ENCODE measurements at places on chromosomes 1 and 21.

DNA sequence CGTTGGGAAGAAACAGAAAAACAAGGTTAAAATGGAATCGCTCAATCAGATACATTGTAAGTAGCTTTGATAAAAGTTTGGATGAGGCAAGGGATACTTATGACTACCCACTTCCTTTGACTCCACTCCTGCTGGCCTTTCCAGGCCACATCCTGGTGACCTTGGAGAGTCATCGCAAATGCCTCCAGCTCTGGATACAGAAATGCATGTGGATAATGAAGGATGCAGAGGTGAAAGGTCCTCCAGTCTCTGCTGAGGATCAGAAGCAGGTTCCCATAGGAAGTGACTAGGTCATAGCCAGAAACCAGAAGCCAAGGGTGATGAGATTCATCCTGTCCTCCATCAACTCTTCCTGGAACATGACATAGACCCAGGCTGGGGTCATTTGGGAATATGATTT, 6.2 kb upstream of the CAMK1G start:
- peak; percentile 84 for DNase-seq

DNA sequence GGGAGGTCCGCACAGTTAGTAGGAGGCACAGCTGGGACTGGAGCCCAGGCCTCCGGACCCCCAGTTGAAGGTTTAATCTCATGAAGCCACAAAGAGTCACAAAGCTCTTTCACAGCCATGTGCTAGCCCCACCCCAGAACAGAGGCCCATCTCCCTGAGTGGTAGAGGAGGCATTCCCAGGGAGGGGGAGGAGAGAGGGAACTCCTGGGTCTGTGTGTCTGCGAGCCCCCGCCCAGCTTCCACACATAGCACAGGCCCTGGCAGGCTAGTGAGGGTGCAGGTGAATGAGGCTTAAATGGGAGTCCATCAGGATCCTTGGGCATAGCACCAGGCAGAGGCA, 197.8 kb downstream of the MATN1 start:
- no peak for DNase-seq

DNA sequence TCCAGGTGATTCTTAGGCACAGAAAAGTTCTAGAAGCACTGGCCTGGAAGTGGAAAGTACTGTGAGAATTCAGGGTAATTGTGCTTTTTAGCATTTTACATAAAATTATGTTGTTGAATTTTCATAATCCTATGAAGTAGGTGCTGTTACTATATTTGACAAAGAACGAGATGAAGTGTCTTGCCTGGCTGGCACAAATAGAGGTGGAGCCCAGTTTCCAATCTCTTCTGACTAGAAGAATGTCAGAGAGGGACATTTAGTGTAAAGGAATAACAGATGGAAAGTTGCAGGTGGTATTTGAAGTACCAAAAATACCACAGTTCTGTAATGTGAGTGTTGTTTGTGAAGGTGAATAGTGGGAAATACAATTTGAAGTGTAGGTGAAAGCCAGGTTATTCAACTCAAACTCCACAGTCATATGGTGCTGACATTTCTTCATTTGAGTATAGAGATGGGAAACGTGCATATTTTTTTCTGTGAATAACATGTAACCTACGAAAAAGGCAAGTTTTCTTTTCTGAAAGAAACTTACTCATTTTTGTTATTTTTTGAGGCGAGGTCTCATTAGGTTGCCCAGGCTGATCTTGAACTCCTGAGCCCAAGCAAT, 3.5 kb upstream of the TMCO2 start:
- no peak for DNase-seq

- peak; percentile 13 for DNase-seq
Measured at GRCh38 chr21:45478115-45478801, 64.0 kb downstream of the SLC19A1 start.

DNA sequence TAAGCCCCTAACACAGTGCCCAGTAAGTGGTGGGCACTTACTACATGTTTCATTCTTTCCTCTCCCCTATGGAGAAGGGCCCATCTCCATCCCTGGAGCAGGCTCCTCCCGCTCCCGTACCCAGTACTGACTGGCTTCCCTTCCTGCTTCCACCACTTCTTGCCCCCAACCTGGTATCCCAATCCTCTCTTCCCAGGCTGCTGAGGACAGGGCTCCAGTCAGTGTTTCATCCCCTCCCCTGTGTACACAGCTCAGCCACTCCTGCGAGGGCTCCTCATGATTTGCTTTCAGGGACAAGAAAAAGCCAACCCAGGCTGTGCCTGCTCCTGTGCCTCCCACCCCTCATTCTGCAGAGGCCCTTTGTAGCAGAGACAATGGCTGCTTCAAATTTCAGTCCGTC, 20.8 kb upstream of the ETV3 start:
- no peak for DNase-seq

DNA sequence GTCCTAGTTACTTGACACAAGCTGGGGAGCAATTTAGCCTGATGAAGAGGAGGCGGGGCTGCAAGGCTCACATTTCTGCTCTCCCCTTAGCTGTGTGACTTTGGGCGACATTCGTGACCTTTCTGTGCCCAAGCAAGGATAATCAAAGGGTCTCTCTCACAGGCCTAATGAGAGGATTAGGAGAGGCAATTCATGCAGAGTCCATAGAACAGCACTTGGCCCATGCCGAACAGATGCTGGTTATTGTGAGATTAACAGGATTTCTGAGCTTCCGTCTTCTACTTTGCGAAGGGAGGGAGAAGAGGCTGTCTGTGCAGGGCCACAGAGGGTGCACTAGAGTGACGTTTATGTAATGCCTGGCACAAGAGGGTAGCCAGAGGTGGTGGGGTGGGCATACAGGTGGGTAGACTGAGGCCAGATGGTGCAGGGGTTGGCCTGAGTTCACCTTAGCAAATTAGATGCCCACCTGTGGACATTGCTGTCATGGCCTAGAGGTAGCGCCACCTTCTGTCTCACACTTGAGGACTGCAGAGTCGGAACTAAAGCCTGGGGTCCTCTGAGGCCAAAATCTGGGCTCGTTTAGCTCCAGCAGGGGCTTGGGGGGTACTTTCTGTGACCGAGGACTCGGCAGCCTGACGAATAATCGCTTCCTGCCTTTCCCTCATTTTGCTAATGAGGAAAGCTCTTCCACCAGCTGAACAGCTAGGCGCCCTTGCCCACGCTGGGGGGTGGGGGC, 18.6 kb downstream of the ACTL8 start:
- no peak for DNase-seq

DNA sequence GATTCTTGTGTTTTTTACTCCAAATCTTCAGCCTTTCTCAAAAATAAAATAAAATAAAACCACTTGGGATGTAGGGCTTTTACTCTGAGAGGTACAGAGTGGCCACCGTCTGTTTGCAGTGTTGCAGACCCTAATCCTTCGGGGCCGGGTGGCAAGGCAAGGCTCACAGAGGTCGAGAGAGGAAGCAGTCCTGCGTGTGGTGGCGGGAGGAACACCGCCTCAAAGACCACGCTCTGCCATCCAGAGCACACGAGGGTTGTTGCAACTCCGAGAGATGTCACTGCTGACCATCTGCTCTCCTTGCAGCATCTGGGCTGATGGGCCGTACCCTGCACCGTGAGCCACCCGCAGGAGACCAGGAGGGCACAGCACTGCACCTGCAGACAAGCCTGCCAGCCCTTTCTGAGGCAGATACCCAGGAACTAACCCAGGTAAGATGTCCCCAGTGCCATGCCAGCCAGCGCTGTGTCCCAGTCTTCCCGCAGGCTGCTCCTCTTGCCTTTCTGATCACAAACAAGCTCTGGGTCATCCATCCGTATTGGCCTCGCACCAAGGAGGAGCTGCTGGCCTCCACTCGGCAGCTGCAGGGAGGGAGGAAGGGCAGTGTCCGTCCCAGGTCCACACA, 31.5 kb downstream of the SNAP47 start:
- DNase-seq, result no peak

GRCh38 chr21:36463991-36464390, 15.9 kb downstream of the CLDN14 start:
- no peak for DNase-seq

DNA sequence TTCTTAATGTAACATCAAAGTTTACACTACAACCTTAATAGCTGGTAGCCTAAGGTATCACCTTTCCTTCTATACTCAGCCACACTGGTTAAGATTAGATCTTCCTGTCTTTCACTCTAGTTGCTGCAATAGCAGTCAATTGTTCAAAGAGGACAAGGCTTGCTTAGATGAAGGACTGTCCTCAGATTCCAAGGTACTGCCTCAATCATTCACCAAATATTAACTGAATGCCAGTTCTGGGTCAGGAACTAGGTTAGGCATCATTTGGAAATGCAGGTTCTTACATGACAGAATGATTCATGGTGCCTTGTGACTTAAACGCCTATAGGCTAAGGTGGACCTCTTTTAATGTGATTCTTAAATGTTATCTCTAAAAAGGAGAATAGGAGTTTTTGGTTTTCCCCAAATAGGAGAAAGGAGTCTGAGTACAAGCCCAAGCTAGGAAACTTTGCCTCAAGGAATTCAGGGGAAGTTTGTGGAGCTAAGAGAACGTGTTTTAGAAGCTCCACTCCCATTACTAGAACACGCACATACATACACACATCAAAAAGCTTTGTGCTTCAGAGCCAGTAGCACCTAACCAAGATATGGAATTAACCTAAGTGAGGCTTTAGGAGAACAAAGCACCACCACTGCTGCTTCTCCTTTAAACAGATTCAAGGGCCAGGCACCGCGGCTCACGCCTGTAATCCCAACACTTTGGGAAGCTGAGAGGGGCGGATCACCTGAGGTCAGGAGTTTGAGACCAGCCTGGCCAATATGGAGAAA, 8.5 kb upstream of the WDR47 start:
- DNase-seq, result no peak

GRCh38 chr1:192763756-192764155, 45.1 kb upstream of the RGS2 start:
- peak; percentile 84 for DNase-seq

DNA sequence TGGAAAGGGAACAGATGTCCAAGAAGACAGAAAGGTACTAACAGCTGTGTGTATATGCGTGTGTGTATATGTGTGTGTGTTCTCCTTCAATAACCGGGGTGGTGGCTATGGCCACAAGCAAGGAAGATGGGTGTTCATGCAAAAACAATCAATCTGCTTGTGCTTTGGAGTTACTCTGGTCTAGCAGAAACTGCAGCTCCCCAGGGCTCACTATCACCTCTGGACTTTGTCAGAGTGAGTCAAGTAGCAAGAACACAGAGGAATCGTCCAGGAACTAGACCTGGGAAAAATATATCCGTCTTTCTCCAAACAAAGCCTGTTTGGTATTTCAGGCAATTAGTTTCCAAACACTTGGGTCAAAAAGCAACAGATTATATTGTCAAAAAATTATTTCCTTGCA, 68.6 kb downstream of the GNG12 start:
- no peak for DNase-seq

- peak; percentile 2 for DNase-seq
Measured at GRCh38 chr1:57238233-57238781, 185.6 kb downstream of the DAB1 start.

GRCh38 chr1:205272536-205272935, 44.8 kb downstream of the TMCC2 start:
- no peak for DNase-seq

DNA sequence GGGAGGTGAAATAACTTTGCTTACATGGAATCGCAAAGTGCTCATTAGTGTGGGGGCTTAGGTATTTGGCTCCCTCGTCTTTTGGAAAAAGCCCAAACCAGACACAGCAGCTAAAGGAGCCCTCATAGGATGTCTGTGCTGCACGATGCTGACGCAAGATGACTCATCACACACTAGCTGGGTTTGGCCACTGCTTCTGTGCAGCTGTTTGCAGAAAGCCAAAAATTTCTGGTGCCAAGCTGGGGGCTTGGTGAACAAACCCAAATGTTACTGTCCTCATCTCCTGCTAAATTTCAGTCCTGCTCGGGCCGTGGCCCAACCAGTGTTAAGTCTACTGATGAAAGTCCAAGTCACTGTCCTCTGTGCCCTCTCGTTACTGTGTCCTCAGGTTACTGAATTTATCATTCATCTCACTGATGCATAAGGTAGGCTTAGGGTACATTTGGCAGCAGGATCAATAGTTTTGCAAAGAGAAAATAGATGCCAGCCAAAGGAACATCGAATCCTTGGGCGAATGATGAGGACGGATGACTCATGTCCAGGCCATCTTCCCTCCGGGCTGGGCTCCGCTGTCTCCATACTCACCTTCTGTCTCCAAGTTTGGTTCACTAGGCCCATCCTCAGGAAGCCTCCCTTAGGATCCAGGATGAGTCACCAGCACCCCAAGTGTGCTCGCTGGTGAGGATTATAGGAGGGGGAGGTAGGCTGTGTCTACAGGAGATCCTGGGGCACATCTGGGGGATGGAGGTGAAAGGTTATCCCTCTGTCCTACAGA, 177.7 kb downstream of the ADSS2 start:
- DNase-seq, result peak; percentile 99

DNA sequence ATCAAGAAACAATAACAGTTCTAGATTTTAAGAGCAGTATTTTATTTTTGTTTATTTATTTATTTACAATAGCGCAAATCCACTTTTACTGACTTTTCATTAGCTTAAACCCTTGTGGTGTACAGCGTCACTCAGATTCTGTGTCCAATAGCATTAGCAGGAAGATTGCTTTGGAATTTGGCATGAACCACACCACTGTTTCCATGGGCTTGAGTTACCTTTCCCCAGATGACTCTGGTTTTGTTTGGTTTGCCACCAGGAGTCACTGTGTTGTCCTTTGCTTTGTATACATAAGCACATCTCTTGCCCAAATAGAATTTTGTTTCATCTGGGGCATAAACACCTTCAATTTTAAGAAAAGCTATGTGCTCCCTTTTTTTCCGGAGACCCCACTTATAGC, 25.9 kb upstream of the SNRPE start:
- DNase-seq, result no peak

DNA sequence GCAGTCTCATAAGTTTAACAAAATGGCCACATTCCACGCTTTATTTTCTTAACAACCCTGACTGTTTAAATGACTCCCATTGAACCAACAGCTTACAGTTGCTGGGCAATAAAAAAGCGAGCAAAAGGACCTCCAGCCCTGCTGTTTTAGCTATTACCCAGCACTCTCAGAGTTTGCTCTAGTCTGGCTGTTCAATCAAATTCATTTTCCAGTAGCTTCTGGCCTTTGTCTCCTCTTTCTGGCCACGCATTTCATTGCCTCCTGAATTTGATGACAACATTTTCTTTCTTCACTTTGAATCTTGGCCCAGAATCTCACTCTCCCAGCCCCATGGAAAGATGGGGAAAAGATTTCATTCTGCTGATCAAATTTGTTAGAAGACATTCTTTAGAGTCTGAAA, 44.1 kb upstream of the DOCK7 start:
- DNase-seq, result no peak

GRCh38 chr1:53619367-53620060, 119.5 kb downstream of the GLIS1 start:
- DNase-seq, result no peak

GRCh38 chr1:85058311-85058710, 10.0 kb upstream of the MCOLN3 start:
- no peak for DNase-seq
